SW480 (cell line): ENCODE measurements at places on chromosomes 5 and 9.

DNA sequence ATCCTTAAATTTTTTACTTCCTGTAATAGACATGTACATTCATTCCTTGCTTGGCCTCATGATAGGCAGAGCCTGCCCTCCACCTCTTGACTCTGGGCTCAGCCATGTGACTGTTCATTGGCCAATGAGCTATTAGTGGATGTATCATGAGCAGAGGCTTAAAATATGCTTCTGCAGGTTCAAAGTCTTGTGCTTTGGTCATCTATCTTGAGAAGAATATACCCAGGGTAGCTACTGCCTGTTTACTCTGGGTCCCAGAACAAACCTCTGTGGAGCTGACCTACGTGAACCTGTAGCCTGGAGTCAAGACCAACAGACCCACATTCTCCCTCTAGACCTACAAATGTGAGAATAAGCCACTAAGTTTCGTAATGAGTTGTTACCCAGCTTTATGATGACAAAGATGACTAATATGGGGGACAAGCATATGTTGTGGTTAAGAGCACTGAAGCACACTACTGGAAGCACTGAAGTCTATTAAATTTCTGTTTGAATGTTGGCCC, 244.4 kb downstream of the MAST4 start:
- peak; percentile 41 for DNase-seq

DNA sequence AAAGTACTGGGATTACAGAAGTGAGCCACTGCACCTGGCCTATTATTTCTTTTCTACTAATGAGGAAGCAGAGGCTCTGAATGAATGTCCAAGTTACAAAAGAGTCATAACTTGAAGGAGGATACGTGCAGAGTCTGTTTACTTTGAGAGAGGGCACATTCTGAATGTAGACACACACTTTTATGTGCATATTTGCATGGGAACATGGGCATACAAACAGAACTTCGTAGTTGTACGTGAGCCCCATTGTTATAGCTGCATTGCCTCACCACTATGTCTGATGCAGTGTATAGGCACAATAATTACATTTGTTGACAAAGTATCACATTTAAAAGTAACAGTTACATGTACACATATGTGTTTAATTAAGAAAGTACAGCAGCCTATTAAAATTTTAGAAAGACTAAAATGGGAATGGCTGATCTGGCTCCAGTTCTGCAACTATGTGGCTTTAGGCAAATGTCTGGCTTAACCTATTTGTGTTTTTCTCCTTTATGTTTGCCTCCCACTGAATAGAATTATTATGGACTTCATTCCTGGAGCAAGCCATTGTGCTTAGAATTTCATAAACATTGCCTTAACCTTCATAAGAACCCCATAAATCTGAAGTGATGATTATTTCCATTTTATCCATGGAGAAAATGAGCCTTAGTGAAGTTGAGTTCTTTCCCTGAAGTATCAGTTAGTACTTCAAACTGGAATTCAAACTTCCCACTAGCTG, 3.0 kb upstream of the DPYSL3 start:
- DNase-seq, result no peak

GRCh38 chr5:158773161-158773560, 326.6 kb downstream of the EBF1 start:
- no peak for DNase-seq

- no peak for DNase-seq
Measured at GRCh38 chr5:54736003-54736797, 218.6 kb downstream of the SNX18 start.

- no peak for DNase-seq
Measured at GRCh38 chr5:74120585-74120984, 494.6 kb downstream of the ARHGEF28 start.

GRCh38 chr5:172887692-172888091, 53.6 kb downstream of the ERGIC1 start:
- no peak for DNase-seq

GRCh38 chr9:137316012-137316981, 14.2 kb upstream of the NRARP start:
- no peak for DNase-seq

- DNase-seq, result no peak
Measured at GRCh38 chr5:143501310-143502044, 98.0 kb upstream of the NR3C1 start.

GRCh38 chr9:90948156-90948555, 146.5 kb downstream of the SYK start:
- DNase-seq, result no peak

GRCh38 chr9:19495186-19496028, 86.6 kb downstream of the ACER2 start:
- no peak for DNase-seq

GRCh38 chr5:15715535-15715934, 215.6 kb downstream of the FBXL7 start:
- DNase-seq, result no peak

GRCh38 chr9:18056993-18057369, 417.0 kb upstream of the ADAMTSL1 start:
- no peak for DNase-seq

DNA sequence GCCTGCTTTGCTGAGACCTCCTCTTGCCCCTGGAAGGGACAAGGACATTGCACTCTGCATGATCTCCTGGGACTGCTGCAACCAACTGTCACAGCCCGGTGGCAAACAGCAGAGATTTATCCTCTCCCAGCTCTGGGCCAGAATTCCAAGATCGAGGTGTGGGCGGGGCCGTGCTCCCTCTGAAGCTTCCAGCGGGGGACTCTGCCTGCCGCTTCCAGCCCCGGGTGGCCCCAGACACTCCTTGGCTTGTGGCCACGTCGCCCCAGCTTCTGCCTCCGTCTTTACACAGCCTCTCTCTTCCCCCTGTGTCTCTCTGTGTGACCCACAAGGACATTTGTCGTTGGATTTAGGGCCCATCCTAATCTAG, 67.1 kb downstream of the COL5A1 start:
- DNase-seq, result no peak

- DNase-seq, result no peak
Measured at GRCh38 chr9:22010866-22011625, 1.9 kb upstream of the CDKN2B start.

DNA sequence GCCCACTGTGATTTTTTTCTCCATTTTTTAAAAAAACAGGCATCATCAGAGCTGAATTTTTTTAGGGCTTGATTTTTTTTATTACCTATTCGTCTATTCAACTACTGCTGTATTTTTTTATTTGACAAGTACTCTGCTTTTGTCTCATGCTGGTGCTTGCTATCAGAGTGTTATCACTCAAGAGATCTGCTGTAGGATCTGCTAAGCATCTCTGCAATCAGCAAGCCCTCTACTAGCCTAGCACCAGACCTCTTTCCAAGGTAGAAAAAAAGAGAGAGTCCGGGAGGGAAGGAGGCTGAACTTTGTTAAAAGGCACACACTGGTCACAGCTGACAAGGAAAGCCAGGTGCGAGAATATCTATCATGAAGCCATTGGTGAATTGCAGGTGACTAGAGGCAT, 413.8 kb upstream of the CCNH start:
- DNase-seq, result no peak

- DNase-seq, result no peak
Measured at GRCh38 chr9:128056887-128057723, 10.0 kb downstream of the NAIF1 start.

DNA sequence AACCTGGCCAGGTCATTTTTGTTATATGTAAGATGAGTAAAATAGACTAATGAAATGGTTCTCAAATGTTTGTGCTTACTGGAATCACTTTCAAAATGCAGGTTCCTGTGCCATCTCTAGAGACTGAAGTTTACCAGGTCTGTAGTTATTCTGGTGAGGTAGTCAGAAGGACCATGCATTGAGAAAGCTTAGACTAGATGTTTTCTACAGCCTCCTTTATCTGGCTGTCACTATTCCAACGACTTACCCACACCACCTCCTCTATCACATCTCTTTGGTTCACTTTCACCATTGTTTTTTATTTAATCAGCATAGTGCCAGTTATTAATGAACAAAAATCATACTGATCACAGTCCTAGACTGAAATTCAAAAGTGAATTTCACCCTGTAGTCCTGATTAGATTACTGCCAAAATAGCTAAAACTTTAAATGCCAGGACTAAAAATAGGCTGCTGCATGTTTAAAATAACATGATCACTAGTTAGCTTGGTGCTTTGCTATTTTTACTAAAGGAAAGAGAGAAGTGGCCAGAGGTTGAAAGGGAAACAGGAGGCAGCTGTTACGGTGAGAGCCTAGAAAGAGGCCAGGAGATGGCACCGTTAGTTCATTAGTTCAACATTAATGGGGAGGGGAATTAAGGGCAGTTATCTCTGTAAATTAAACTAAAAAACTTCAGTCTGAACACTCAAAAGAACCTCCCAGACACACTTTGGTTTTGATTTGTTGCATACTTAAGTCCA, 13.9 kb upstream of the FNIP1 start:
- peak; percentile 20 for DNase-seq

DNA sequence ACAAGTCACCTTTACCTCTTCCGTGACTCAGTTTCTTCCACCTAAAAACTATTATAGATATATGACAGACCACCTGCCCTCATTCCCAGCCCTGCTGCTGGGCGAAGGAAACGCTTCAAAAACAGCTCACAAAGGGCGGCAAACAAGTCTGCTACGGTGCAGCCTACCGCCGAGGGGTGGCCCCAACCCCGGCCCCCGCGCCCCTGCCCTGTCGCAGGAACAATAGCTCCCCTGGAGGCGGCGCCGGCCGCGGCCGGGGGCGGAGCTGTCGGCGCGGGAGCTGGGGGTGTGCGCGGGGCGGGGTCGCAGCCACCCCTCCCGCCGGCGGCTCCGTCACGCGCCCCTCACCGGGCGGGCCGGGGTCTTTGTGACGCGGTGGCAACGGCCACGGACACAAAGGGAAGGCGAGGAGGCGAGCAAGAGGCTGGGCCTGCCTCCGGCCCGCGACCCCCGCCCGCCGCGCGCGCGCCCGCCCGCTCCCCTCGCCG, at the start of gene TMEFF1:
TMEFF1 (plus strand) TSS at position 362 of the 488 bp plus-strand sequence. CDS start 396 bp downstream, outside the sequence.
- DNase-seq, result peak; percentile 25

- no peak for DNase-seq
Measured at GRCh38 chr5:26388976-26389375, 649.4 kb downstream of the CDH9 start.

- peak; percentile 10 for DNase-seq
Measured at GRCh38 chr9:1647776-1648175, 367.4 kb upstream of the SMARCA2 start.

DNA sequence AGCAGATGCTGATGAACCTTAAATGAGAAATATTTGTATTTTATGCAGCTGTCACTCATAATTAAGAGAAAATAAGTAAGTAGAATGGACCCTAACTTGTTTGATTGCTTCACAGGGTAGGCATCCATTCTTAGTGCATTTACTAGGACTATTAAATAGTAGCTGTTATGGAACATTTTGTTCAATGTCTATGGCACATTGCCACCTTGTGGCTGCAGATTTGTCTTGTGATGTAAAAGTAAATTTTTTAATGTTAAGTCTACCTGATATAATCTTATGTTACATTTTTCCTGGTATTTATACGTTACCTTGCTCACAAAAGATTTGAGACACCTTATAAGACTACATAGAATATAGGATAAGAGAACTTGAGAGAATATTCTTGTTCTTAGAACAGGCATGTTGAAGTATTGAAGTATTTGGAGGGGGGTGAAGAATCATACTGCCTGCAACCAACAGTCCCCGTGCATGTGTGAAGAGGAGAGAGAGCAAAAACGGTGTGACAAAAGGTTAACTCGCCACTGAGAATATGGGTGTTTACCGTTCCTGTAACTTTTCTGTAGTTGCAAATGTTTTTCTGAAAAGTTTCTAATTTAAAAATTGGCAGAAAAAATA, 161.1 kb downstream of the MAST4 start:
- peak; percentile 47 for DNase-seq

DNA sequence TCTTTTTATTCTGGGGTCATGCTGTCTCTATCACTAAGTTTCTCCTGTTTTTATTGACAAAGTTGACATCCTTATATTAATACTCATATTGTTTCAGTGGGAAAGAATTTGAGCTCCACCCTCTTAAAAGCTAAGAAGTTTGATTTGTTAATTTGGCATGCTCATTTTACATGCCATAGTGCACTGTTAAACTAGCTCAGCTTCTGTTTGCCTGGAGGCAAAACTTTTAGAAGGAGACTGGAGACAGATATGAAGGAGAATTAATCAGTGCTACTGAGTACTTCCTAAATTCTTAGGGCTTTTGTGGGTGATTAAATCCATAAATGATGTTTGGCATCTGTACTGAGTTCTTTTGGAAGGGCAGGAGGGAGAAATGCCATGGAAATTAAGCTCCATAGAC, 138.9 kb downstream of the NTRK2 start:
- DNase-seq, result no peak

DNA sequence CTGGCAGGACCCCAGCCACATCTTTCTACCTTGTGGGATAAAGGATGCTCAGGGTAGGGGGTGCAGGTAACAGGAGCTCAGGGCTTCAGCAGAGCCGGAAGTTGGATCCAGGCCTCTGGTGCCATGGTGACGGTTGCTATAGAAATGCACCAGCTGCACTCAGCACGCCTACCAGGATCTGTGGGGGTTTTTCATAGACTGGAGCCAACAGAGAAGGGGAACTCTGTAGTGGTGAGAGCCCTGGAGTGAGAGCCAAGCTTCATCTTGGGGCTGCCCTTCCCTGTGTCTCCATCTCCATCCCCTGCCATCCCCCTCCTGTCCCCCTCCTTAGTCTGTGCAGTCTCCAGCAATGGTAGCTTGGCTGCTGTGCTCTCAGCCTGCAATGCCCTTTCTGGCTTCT, 27.5 kb upstream of the BOD1 start:
- no peak for DNase-seq

DNA sequence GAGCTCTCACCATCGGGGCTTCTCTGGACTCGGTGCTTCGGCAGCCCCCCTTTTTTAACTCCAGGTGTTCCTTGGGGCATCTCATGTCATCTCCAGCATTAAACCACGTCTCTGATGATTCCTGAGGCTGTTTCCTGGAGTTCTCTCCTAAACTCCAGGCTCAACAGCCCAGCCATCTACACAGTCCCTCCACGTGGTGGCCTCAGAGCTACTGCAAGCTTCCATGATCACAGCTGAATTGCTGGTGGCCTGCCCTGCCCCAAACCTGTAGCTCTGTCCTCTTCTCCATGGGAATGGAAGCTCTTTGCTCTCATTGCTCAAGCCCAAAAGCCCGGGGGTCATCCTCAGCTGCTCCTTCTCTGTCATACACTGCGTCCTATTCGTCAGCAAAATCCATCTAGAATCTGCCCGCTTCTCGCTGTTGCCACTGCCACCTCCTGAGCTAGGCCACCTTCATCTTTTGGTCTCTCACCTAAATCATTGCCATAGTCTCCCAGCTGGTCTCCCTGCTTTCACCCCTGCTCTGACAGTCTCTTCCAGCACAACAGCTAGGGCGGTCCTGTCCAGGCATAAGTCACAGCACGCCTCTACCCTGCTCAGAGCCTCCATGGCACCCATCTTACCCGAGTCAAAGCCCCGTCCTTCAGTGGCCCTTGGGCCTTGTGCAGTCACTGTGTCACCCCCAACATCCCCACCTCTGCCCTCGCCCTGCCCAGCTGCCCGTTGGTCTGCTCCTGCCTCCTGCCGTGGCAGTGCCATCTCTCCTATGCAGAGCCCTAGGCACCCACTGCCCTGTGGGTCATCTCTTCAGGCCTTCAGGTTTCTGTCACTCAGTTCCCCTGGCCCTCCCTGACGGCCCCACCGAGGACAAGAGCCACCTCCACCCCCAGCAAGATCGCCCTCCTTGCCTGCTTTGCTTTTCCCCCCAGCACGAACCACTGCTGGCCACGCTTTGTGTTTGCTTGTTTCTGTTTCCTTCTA, 6.4 kb downstream of the B4GALT7 start:
- DNase-seq, result no peak
